ENCODE measurements at places on chromosomes 3 and 15. TPM values are rescaled to one million over a fixed set of nuclear protein-coding genes. Genes with fewer than 3 reads are reported as not detected.

Gene GOLGA6B
- total RNA-seq = not detected

Gene GPR160
- 0.76 TPM for total RNA-seq

Gene GRK7
- not detected for total RNA-seq

Gene SPTSSB
- not detected for total RNA-seq

Gene GPR62
- not detected for total RNA-seq

Gene ROBO2
- total RNA-seq = not detected

Gene ZNF717
- total RNA-seq = 6.7 TPM

Gene DMXL2
- total RNA-seq = 17.6 TPM

Gene PROK2
- not detected for total RNA-seq

Gene DNAH12
- total RNA-seq = not detected

Gene KBTBD8
- total RNA-seq = 0.86 TPM

Gene PRR23B
- not detected for total RNA-seq

Gene OPA1
- total RNA-seq = 51.5 TPM

Gene AAGAB
- total RNA-seq = 52.4 TPM

Gene KNL1
- total RNA-seq = 14.5 TPM
